ENCODE measurements at places on chromosomes 5 and 9. TPM values are rescaled to one million over a fixed set of nuclear protein-coding genes. Genes with fewer than 3 reads are reported as not detected.

- no peak for DNase-seq
Measured at GRCh38 chr5:113692466-113692865, 179.0 kb downstream of the YTHDC2 start.

The MAMDC4 gene
- 10.7 TPM for total RNA-seq

DNA sequence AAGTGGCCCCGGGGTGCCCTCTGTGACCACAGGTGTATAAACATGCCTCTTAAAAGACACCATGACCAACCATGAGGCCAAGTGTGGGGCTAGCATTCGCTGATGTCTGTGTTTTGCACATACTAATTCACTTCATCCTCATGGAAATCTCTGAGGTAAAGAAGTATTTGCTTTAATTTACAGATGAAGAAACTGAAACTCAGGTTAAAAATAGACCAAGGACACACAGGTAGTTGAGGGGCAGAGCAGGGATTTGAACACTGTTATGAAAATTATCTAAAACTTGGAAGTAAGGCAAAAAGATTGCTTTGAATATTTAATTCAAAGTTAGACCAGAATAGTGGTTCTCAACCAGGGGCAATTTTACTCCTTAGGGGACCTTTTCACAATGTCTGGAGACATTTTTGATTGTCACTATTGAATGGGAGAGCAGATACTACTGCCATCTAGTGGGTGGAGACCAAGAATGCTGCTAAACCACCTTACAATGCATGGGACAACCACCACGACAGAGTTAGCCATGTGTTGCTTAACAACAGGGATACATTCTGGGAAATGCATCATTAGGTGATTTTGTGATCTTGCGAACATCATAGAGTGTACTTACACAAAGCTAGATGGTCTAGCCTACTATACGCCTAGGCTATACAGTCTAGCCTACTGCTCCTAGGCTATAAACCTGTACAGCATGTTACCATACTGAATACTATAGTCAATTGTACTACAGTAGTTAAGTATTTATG lies 8.0 kb upstream of the FXN start:
- DNase-seq, result no peak

GRCh38 chr5:187617-188451 lies 3.5 kb upstream of the LRRC14B start:
- no peak for DNase-seq

The PAEP gene
- total RNA-seq, result not detected

The SMIM33 gene
- total RNA-seq, result not detected

DNA sequence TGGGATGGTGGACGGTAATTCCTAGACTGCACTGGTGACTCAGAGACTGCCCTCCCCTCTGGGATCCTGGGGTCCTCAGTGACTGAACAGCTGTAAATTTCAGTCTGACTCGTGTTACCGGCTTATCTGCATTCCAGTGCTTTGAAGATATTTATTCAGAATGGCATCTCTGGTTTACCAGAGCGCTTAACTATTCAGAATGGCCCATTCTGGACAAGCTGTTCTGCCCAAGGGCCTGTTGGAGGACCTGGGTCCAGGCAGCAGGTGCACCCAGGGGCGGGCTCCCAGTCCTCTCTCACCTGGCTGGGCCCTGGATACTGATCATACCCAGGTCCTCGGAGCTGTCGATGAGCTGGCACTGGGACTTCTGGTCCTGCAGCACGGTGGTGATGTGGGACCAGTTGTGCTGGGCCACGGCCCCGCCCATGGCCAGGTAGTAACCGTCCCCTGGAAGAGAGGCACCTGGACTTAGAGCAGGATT lies 48.0 kb downstream of the SARDH start:
- no peak for DNase-seq

- no peak for DNase-seq
Measured at GRCh38 chr5:95988877-95989276, 27.2 kb upstream of the ELL2 start.

GRCh38 chr9:15295761-15296405 lies 11.1 kb downstream of the TTC39B start:
- no peak for DNase-seq

GRCh38 chr9:136675477-136676296 lies 11.6 kb downstream of the AGPAT2 start:
- no peak for DNase-seq

GRCh38 chr9:114775981-114776380 lies 29.9 kb downstream of the TNFSF15 start:
- DNase-seq, result no peak

DNA sequence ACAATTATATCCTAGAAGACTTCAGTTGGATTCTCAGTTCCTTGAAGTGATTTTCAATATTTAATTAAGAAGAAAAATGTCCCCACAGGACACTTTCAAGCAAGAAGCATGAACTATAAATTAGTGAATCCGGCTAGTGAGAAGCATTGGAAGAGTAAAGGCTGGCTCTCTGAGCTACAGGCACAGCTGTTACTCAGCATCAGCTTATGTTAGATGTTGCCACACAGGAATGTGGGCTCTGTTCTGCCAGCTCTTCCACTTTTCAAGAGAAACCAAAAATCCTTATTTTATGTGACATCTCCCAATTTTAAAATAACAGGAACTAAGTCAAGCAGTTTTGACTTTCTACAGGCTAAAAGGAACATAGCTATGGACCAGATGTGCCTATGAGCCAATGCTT lies 14.9 kb downstream of the ZNF474 start:
- DNase-seq, result no peak

DNA sequence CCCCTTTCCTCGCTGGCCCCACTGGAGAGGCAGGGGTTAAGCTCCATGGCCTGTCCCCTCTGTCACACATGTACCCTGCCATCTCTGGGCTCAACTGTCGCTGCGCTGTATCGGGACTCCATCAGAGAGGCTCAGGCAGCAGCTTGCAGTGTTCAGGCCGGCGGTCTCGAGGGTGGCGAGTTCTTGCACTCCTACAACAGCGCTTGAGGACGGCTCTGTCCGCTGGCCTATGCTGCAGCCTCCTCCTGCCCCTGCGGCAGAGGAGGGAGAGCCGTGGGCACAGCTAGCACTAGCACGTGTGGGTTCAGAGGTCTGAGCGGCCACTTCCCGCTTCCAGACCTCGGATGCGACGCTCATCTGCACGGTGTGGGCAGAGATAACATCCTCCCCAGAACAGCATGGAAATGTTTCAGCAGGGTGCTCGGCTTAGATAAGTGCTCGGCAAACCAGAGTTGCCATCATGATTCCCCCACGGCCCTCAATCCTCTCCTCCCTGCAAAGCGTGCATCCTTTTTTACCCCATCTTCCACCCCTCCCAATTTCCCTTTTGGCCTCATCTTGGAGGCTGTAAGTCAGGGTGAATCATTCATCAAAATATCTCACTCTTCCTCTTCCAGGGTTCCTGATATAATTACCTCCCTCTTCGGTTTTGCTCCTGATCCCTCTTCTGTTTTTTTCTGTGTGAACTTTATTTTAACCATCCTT lies 41.9 kb upstream of the FUBP3 start:
- DNase-seq, result no peak

DNA sequence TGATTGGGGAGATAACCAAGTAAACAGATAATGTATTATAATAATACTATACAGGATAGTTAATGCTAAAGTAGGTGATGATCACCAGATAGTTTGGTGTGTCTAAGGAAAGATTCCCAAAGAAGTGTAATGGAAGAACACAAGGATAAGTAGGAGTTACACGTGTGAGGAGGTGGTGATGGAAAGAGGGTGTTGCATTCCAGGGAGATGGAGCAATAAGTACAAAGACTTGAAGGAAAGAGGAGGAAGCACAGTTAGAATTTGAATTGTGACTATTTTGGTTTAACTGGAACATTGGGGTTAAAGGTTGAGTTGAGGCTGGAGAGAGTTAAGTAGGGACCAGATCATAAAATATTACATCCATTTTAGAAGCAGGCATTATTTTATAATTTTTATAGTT lies 76.9 kb downstream of the IPO11 start:
- DNase-seq, result no peak

The LPAR1 gene
- 67.6 TPM for total RNA-seq

The LTC4S gene
- total RNA-seq, result 13.7 TPM

DNA sequence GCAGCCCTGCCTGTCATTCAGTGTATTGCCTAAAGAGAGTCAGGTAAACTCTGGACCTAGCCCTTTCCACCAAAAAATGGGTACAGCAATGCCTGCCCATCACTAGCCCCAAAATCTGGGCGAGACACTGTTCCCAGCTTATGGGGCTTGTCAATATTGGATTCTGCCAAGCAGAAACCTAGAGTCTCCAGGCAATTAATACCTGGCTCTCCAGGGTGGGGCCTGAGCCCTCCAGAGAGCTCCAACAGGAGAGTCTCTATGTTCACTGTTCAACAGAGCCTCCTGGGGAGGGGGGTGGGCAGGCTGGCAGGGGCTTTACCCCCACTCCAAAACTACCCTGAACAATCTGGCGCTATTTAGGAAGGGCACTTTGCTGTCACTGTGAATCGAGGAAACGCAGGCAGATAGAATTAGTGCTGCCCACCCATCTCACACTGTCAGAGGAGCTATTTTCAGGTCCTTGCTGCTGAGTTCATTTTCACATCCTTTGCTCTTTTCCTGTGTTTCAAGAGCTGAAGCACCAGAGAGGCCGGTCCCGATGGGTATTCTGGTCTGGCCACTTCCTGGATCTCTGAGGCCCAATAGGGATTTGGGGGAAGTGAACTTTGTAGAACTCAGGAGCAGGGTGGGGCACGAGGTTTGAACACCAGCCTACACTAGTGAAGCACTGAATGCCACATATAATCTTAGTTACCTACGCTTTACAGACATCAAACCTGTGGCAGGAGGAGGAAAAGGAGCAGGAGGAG lies 121.8 kb downstream of the C5orf15 start:
- no peak for DNase-seq

The DOCK8 gene
- 65.8 TPM for total RNA-seq

The FRMPD1 gene
- total RNA-seq, result not detected

The TLR4 gene
- 23.5 TPM for total RNA-seq

- no peak for DNase-seq
Measured at GRCh38 chr5:68049053-68049713, 166.4 kb upstream of the PIK3R1 start.

The KCNIP1 gene
- total RNA-seq, result not detected

GRCh38 chr9:134176599-134176968 lies 12.2 kb upstream of the RNU6ATAC start:
- DNase-seq, result no peak

DNA sequence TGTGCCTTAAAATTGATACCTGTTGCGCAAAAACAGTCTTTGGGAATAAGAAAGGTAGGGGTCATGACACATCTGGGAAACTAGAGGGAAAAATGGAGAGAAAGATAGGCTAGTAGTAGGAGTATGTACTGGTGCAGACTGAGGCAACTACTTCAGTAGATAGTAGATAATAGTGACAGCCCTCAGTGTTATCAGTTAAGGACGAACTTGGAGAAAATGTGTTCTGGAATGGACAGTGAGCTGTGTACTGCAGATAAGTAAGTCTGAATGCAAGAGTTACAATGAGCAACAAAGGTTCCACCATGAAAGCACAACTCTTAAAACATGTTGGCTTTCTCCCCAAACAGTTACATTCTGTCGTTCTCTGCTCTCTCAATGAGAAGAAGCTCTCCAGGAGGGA lies 6.5 kb upstream of the INSL6 start:
- DNase-seq, result no peak

DNA sequence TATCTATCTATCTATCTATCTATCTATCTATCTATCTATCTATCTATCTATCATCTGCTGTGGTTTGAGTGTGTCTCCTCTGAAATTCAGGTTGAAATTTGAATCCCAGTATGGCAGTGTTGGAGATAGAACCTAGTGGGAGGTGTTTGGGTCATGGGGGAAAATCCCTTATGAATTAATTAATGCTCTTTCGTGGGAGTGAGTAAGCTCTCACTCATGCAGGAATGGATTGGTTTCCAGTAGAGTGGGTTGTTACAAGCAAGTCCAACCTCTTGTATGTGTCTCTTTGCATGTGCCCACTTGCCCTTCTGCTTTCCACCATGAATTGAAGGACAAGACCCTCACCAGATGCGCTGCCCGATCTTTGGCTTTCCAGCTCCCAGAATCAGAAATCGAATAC lies 113.0 kb downstream of the ANXA1 start:
- DNase-seq, result no peak

The CTXN3 gene
- not detected for total RNA-seq

GRCh38 chr5:80745490-80745889 lies 90.7 kb upstream of the DHFR start:
- DNase-seq, result no peak

DNA sequence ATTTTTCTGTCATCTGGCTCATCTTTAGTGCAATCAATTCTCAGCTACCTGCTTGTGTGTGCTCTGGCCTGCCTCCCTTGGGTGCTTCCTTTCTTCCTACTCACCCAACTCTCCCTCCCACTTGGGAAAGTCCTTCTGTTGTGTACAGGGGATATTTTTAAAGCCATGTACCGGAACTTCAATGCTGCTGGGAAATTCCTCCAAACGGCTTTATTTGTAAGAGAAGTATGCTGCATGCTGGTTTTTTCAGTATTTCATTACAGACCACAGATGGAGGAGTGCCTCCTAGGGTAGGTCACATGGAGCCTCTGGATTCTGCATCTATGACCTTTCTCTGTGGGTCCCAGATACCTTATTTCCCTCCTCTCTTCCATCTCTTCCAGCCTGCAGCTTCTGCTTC lies 5.4 kb upstream of the HMHB1 start:
- DNase-seq, result no peak

All from ureter (tissue), 1 donor.